ENCODE measurements at places on chromosomes 6 and 20.

- DNase-seq, result no peak
Observed at GRCh38 chr20:32685541-32686529, 12.1 kb upstream of the C20orf203 start.

DNA sequence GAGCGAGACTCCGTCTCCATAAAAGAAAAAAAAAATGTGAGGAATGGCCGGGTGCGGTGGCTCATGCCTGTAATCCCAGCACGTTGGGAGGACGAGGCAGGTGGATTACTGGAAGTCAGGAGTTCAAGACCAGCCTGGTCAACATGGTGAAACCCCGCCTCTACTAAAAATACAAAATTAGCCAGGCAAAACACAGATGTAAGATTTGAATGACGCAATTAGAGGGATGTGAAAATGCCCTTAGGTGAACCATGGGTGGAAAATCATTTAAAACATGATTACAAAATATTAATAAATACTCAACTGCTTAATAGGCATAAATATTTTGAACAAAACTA lies 20.9 kb downstream of the COL9A3 start:
- DNase-seq, result no peak

- no peak for DNase-seq
Observed at GRCh38 chr6:41370488-41371111, 35.2 kb downstream of the NCR2 start.

GRCh38 chr6:81979329-81979728 lies 226.8 kb upstream of the TENT5A start:
- DNase-seq, result no peak

- DNase-seq, result no peak
Observed at GRCh38 chr6:101445527-101445926, 52.0 kb downstream of the GRIK2 start.

GRCh38 chr6:75024828-75025227 lies 181.0 kb downstream of the COL12A1 start:
- DNase-seq, result no peak

- no peak for DNase-seq
Observed at GRCh38 chr6:83615025-83615999, 93.6 kb downstream of the SNAP91 start.

DNA sequence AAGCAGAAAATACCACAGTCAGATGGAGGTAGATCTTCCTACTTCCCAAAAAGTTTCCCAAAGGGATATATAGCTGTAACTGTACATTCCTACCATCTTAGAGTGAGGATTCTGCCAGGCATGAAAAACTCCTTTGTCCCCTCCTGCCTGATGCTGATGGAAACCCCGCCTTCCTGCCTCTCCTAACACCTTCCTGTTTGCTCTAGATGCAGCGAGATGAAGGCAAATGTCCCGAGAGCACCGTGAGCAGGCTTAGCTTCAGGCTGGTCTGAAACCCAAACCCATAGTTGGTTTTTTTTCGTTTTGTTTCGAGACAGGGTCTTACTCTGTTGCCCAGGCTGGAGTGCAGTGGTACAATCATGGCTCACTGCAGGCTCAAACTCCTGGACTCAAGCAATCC lies 55.6 kb downstream of the MYB start:
- DNase-seq, result no peak

DNA sequence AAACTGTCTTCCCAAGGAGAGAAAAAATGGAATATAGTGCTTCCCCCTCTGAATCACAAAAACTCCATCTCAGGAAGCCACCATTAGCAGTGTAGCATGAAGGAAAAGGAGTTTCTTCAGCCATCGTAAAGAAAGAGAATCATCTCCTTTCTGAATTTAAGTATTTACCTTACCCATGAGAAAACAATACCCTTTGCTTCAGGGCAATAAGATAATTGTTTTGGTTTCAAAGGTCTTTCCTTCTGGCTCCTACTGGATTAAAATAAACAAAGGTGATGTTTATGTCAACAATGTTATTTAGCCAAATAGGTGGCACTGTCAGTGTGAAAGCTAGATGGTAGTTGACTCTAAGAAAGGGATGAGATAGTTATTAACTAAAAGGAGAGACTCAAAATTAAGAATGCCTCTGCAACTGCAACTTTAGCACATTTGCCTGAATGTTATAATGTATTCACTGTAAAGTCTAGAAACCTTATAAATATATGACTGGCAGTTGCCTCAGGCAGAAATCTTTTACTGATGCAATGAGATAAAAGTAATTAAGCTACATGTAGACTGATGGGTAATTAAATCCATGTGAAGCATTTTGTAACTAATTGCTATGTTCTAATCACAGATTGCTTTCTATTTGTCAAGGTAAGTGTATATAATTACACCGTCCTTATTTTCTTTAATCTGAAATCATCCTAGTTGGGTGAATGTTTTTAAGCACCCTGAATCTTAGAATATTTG lies 399.0 kb downstream of the CDKAL1 start:
- DNase-seq, result no peak

GRCh38 chr6:47145212-47145611 lies 103.1 kb upstream of the ADGRF1 start:
- DNase-seq, result no peak

- DNase-seq, result peak; percentile 57
Observed at GRCh38 chr20:48904566-48905296, 16.8 kb upstream of the ARFGEF2 start.

DNA sequence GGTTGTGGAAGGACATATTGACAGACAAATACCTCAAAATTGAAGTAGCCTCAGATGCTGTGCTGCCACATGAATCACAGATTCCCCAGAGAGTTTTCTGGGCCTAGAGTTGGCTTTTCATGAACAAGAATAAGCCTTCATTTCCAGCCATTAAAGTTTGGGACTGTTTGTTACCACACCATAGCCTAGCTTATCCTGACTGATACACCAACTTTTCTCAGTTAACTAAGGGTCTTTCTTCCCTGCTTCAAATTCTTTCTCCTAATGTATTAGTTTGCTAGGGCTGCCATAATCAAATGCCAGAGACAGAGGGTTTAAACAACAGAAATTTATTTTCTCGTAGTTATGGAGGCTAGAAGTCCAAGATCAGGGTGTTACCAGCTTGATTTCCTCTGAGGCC lies 237.4 kb upstream of the ZFP64 start:
- DNase-seq, result no peak

- no peak for DNase-seq
Observed at GRCh38 chr6:132673376-132674094, 14.6 kb upstream of the TAAR1 start.

GRCh38 chr6:24864343-24864742 lies 65.6 kb upstream of the ARMH2 start:
- DNase-seq, result no peak

DNA sequence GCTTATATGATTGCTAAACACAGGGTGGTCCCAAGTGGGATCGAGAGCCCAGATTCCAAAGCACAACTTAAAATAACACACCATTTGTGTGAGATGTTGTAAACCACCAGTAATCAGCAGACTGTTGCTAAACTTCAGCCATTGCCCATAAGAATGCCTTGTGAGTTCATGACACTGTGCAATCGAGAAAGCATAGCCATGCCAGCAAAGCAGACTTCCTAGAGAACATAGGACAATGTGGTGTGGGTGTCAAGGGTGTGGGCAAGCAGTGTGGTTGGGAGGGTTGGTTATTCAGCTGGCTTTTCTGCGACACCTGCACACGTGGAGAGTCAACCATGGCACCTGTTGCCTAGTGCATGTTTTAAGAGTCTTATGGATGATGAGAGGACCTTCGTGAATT lies 16.1 kb upstream of the CALHM6 start:
- no peak for DNase-seq

DNA sequence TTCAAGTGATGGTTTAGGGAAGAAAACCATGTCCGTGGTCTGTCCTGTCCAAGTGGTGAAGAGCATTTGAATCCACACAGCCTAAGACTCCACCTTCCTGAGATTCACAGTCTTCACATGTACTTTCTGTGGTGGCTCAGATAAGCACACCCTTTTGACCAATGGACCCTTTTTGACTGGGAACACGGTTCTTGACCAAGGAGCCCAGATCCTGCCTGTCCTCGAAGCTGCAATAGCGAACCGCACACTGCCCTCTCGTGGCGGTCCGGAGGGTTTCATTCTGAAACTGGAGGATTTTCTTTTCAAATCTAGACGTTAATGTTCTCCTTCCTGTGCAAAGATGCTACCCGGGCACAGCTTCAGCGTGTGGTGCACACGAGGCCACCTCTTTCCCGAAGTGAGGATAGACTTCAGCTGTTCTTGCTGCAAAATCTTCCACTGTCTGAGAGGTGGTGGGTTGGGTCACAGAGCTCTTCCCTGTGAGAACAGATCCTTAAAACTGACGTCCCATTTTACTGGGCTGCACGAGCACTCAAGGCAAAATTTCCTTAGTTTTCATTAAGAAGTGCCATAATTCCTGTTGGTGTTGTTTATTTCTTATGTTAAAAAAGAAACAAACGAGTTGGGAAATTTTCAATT lies 90.5 kb downstream of the SYNJ2 start:
- DNase-seq, result peak; percentile 89

DNA sequence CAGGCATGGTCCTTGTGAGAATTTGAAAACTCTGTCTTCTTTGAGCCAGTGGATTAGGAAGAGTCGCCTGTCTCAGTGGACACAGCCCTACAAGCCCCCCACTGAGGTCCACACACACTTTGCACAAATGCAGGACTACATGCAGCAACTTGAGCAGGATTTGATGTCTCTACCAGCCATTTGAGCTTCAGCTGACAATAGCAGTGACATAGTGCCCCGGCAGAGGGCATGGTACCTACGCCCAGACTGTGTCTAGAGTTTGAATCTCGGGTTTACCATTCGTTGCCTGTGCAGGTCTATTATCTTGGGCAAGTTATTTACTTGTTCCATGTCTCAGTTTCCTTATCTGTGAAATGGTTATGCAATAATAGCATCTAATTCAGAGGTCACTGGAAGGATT lies 580.1 kb downstream of the TFAP2B start:
- no peak for DNase-seq

DNA sequence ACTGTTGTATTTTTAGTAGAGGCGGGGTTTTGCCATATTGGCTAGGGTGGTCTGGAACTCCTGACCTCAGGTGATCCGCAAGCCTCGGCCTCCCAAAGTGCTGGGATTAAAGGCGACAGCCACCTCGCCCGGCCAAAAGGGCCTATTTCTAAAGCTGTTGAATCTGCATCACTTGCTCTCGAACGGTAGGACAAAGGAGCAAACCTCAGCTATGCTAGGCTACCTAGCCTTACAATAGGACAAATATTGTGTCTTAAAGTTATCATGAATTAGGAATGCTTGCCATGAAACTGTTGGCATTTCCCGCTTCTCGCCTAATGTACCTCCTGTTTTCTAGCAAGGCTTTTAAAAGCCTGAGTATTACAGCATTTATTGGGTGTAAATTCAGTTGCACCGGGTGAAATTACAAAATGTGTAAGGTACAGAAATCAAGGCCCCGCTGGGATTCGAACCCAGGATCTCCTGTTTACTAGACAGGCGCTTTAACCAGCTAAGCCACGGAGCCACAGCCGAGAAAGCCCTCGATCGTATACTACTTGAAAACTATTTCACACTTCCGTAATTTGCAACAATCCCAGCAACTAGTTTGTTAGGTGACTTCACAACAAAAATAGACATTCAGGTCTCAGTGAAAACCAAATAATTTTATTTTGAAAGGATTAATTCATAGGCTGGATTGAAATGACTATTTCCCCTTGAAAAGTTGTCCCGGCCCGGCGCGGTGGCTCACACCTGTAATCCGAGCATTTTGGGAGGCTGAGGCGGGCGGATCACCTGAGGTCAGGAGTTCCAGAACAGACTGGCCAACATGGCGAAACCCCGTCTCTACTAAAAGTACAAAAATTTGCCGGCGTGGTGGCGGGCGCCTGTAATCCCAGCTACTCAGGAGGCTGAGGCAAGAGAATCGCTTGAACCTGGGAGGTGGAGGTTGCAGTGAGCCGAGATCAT lies 211.6 kb upstream of the ZNF184 start:
- DNase-seq, result peak; percentile 63

- DNase-seq, result no peak
Observed at GRCh38 chr6:11212664-11213063, 19.8 kb downstream of the NEDD9 start.

DNA sequence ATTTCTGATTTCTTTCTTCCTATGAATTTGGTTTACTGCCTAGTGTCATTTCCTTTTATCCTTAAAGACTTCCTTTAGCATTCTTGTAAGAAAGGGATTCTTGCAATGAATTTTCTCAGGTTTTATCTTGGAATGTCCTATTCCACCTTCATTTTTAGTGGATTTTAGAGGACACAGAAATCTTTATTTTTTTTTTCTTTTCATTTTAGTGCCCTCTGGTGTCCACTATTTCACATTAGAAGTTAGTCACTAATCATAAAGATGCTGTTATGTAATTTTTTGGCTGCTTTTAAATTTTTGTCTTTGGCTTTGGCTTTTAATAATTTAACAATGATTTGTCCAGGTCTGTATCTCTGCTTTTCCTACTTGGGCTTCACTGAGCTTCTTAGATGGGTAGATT lies 28.1 kb downstream of the LMBRD1 start:
- no peak for DNase-seq

DNA sequence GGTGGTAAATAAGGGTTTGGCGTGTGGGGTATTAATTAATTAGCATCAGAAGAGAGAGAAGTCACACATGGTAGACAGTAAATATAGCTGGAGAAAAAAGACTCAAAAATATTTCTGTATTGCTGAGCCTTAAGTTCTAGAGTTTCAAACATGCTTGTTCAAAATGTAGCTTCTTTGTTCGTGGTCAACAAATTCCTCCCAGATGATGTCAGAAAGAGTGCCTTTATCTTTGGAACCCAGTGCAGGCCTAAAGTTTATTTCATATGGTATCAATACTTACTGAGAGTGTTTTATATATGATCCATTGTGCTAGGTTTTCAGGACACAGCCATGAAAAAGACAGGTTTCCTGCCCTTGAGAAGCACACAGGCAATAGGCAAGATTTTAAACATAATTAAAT lies 18.3 kb downstream of the MARCKS start:
- DNase-seq, result no peak

DNA sequence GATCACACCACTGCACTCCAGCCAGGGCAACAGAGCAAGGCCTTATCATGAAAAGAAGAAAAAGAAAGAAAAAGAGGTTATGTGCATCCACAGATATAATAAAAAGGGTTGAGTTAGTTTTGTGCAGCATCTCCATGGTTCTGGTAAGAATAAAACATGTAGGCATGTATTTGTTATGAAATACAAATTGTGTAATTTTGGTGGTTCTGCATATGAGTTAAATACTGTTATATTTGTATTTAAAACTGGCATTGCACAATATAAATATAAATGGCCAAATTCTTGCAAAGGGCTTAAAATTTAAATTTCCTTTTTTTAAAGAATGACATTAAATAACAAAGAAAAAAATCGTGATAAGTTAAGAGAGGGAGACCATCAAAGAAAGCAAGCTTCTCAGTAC lies 159.1 kb upstream of the PREP start:
- no peak for DNase-seq

- no peak for DNase-seq
Observed at GRCh38 chr6:8170245-8170644, 67.9 kb upstream of the EEF1E1 start.

- DNase-seq, result no peak
Observed at GRCh38 chr6:5854899-5855298, 151.8 kb downstream of the NRN1 start.

- DNase-seq, result no peak
Observed at GRCh38 chr6:39849764-39850163, 57.6 kb downstream of the DAAM2 start.

Data from head of caudate nucleus (tissue), 42 donors.